ENCODE measurements at places on chromosomes 5 and 9. TPM values are rescaled to one million over a fixed set of nuclear protein-coding genes. Genes with fewer than 3 reads are reported as not detected.

DNA sequence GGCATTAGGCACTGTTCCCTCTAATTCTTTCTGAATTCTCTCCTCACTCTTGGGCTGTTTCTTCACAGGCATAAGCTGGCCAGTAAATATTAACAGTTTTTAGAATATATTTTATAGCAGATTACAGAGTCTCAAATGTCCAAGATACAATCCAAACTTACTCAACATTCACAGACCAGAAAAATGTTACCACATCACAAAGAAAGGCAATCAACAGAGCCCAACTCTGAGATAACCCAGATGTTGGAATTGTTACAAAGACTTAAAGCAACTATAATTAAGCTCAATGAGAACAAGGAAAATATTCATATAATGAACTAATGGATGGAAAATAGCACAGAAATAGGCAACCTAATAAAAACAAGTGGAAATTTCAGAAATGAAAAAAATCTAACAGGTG is 401.1 kb upstream of the RGMB start:
- DNase-seq: no peak

Gene CTXN3
- not detected for total RNA-seq

DNA sequence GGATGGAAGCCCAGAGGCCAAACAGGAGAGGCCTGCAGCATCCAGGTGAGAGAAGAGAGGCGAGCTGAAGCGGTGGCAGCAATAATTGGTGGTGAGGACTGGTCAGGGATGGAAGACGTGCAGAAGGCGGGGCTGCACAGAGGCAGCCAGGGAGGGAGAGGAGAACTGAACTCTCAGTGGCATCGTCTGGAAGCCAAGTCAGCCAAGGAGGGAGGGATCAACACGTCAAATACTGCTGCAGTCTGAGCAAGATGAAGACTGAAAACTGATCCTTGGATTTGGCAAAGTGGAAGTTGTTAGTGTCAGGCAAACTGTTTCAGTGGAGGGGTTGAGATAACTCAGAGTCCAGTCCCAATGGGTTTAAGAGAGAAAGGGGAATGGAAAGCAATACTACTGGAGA is 145.4 kb downstream of the CDK5RAP2 start:
- DNase-seq: peak; percentile 75

DNA sequence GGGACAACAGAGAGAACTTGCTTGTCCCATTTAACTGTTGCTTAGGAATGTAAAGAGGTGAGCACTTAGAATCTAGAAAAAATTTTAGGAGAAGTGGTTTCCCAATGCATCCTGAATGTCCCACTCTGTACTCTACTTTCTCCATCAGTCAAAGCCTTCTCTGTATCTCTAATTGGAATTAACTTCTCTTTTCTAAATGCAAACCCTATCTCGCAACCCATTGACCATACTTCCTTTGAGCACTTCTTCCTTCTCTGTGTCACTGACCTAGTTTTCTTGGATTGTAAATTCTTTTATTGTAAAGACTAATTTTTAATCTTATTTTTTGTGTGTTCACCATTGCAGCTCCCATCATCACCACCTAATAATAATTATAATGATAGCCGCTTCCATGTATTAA is 33.3 kb downstream of the ADRB2 start:
- no peak for DNase-seq

DNA sequence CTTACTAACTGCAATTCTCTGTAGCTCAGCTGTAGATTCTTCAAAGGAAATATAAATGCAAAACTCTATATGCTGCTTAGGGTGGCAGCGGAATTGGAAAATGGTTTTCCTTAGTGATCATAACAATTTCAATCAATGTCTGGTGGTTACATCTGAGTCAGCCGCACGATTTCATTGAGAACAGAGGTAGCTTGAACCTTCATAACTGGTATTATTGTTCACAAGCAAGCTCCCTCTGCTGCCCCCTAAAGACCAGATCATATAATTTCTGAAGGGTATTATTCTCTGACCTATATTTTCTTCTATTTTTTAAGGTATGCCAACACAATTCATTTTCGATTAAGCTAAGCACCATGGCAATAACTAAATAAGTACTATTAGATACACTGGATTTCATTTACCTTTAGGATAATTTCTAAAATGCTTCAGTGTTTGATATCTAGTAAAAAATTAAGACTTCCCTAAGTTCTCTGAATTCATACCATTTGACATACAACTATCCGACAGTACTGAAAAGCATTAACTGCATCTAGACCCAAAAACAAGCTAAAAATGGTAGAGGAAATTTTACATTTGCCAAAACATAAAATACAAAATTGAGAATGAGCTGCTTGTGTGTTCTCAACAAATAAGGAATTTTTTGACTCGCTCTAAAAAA is 181.1 kb upstream of the SPEF2 start:
- DNase-seq: no peak

GRCh38 chr5:142896325-142897007 is 126.3 kb downstream of the ARHGAP26 start:
- DNase-seq: no peak

GRCh38 chr9:93119953-93120845 is 13.9 kb downstream of the NINJ1 start:
- peak; percentile 96 for DNase-seq

- DNase-seq: no peak
Observed at GRCh38 chr5:69024241-69024651, 69.6 kb upstream of the SLC30A5 start.

GRCh38 chr5:154146409-154146808 is 44.1 kb upstream of the GALNT10 start:
- no peak for DNase-seq

GRCh38 chr9:35033101-35033500 is 39.3 kb downstream of the VCP start:
- no peak for DNase-seq

- DNase-seq: peak; percentile 46
Observed at GRCh38 chr5:152688561-152689249, 283.6 kb upstream of the NMUR2 start.

Gene IL5
- total RNA-seq: not detected

- no peak for DNase-seq
Observed at GRCh38 chr9:81737871-81738507, 48.6 kb upstream of the TLE1 start.

DNA sequence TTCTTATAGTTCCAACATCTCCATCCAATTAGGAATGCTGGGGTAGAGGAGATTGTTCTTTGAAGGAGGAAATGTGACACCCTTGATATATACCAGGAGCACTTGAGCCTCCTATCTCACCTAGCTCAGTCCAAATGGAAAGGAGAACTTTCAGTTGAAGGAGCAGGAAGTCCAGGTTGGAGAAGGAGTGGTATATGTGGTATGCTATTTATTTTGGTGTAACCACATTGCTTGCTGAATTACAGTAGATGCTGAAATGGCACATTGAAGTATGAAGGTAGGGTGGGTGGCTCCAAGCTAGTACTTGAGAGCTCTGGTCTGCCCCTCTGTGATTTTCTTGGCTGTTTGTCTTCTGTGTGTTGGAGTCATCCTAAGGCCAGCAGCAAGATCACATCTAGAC is 6.1 kb downstream of the CSNK1G3 start:
- DNase-seq: no peak

DNA sequence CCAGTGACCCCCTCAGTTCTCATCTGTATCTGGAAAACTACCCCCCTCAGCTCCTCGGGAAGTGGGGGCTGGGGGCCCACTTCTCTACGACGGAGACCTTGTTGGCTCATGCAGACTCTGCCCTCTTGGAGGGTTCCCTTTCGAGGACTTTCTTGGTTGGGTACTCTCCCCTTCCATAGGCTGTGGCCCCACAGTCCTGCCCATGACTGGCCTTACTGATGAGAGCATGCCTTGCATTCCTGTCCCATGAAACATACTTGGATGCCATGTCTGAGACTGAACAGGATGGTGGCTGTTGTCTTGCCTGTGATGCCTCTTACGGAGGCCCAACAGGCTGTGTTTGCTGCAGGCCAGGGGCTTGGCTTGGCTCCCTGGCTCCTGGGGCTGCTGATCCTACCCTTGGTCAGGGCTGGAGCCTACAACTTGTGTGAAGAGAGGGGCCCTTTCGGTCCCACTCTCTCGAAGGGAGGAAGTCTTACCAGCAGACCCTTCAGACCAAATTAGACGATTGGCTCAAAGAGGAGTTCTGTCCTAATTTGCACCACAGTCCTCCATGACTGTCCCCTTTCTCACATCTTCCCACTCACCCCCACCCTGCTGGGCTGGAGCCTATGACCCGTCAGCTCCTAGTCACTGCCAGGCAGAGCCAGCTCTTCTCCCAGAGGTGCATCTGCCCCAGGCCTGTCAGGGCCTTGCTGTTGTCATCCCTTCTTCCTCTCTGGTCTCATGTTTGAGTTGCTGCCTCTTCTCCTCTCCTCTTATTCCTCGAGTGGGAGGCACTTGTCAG is 109.9 kb downstream of the CACNA1B start:
- no peak for DNase-seq

GRCh38 chr9:37949576-37949975 is 45.6 kb upstream of the SLC25A51 start:
- no peak for DNase-seq

DNA sequence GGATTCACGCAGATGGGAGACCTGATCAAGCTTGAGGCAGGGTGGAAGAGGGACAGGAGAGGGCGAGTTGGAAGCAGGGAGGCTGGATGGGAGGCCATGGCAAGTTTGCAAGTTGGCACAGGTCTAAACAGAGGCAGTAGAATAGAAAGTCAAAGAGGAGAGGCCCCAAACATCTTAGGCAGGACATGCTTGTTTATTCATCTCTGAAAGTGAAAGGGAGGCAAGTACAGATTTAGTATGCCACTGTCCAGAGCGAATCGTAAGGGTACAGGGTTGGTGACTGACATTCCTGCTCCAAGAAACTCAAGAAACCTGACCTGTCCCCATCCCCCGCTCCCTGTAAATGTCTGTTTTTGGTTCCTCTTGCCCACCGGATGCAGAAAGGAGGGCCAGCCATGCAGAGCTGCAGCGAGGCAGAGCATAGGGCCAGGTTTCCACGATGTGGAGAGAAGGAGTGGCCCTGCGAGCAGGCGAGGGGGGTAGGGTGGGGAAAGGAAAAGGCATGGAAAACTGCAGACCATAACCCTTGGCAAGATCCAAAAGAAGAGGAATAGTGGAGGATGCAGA is 96.2 kb upstream of the BOD1 start:
- no peak for DNase-seq

Gene IL4
- not detected for total RNA-seq

GRCh38 chr9:130518943-130519799 is 60.2 kb upstream of the FUBP3 start:
- DNase-seq: no peak

Gene SLCO6A1
- total RNA-seq: not detected

Gene DRD1
- not detected for total RNA-seq

Gene SLC6A7
- total RNA-seq: not detected

DNA sequence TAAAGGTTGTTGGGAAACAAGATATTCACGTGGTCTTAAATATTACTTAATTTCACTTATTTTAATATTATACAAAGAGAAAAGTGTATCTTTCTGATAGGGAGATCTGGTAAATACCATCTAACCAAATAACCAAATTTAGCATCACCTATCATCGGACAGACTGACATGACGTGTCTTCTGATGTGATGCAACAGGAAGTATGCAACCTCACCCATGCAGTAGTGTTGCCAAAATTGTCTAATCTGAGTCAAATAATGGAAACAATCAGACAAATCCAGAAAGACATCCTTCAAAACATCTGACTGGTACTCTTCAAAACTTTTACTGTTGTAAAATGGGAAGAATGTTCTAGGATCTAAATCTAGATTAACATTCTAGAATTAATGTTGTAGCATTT is 148.0 kb downstream of the FGF1 start:
- DNase-seq: no peak

- no peak for DNase-seq
Observed at GRCh38 chr9:91546574-91546973, 122.9 kb upstream of the NFIL3 start.

Gene EQTN
- total RNA-seq: not detected

Gene F2RL2
- not detected for total RNA-seq
